NCI-H446 treated with DMSO at 0.1 percent for 48 hours (cell line): ENCODE measurements at places on chromosomes 6 and 20.

DNA sequence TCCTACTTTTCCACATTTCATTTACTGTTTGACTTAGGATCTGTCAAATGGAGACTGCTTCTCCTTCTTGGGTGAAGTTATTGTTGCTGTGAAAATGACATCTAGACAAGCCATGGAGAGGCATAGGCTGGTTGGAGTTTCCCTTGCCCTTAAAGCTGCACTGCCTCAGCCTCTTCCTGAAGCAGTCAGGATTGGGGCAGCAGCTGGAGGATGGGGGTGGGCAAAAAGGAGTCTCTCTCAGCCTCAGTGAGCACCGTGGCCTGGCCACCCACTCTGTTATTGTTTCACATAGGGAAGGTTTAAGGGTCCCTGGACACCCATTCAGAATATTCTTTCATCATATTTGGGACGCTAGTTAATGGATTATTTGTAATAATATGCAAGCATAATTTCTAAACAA lies 7.7 kb upstream of the ZBTB24 start:
- no peak for DNase-seq

GRCh38 chr6:119470893-119471542 lies 121.5 kb upstream of the MAN1A1 start:
- no peak for DNase-seq

DNA sequence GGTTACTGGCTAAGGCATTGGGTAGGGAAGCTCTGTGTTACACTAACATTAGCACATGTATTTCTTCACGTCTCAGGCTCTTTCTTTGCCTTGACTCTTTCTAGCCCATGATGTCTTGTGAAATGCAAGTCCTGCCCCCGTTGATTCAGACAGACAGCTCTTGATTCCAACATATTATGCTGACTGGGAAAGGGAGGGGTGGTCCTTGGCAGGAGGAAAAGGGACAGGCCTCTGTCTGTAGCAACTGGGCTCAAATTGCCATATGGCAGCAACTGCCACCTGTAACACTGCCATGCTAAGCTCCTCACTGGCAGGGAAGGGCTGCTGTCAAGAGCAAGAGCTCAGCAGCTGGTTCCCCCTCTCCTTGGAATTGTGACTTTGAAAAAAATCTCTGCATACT lies 5.7 kb upstream of the KCNK15 start:
- DNase-seq, result peak; percentile 79

DNA sequence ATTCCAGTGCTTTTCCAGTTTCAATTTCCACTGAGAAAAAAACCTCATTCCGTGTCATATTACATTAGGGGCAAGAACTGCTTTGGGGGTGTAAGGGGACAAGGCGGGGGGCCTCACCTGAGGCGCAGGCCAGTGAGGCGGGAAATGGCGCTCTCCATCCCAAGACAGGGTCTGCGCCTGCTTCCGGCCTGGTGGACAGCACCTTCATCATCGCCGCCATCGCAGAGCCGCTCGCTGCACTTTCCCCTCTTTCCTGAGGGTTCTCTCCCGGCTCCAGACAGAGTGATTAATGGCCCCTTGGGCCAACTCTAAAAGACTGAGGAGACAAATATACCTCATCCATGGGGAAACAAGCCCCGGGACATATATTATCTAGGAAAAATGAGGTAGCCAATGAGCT lies 270.0 kb upstream of the SOX4 start:
- DNase-seq, result no peak

GRCh38 chr20:19382386-19383340 lies 170.2 kb downstream of the SLC24A3 start:
- DNase-seq, result peak; percentile 85

- DNase-seq, result no peak
Measured at GRCh38 chr6:44662461-44663121, 275.1 kb downstream of the CDC5L start.

DNA sequence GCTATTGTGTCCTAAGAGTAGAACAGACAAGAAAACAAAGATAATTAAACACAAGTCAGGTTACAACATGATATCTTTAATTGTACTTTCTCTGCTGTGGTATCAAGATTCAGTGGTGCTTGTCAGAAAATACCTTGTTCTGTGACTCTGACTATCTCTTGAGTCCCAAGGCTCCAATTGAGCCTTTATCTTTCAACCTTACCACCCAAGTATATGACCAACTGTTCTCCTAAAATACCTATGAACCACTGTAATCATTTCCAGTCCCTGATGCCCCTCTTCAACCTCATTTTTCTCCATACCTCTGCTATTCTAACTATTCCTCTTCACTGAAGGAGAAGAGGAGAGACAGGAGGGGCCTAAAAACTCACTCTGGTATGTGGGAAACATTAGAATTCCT lies 66.9 kb upstream of the TPD52L1 start:
- DNase-seq, result no peak

GRCh38 chr6:92159046-92159445 lies 1260.3 kb downstream of the EPHA7 start:
- DNase-seq, result no peak

- DNase-seq, result no peak
Measured at GRCh38 chr6:36245572-36246061, 24.2 kb upstream of the PNPLA1 start.

DNA sequence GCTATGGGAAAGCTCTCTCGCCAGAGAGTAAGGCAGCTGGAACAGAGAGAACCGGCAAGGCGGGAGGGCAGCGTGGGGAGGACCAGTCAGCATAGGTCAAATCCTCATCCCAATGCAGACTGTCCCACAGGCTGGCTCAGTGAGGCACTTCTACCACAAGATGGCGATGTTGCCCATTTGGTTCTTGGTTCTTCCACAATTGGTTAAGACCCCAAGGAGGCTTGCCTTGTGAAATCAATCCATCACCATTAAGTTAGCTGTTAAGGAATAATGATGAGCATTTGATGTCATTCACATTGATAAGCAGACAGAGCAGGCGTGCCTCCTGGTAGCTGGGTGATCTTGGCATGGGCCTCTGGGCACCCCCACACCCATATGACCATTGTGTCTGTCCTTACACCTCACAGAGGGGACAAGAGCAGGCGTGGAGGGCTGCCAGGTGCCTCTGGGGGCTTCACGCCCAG lies 2.4 kb downstream of the CSTL1 start:
- DNase-seq, result peak; percentile 40

- DNase-seq, result no peak
Measured at GRCh38 chr6:73985891-73986290, 289.9 kb downstream of the CD109 start.

GRCh38 chr6:111850295-111850937 lies 22.8 kb downstream of the FYN start:
- no peak for DNase-seq

- no peak for DNase-seq
Measured at GRCh38 chr6:158879180-158879579, 60.0 kb upstream of the EZR start.

- no peak for DNase-seq
Measured at GRCh38 chr20:13687815-13688214, 49.1 kb upstream of the TASP1 start.

GRCh38 chr20:37207171-37207570 lies 27.8 kb upstream of the MROH8 start:
- DNase-seq, result no peak

GRCh38 chr6:14025160-14025559 lies 92.4 kb upstream of the CD83 start:
- DNase-seq, result no peak

GRCh38 chr6:111813237-111813636 lies 60.0 kb downstream of the FYN start:
- no peak for DNase-seq

DNA sequence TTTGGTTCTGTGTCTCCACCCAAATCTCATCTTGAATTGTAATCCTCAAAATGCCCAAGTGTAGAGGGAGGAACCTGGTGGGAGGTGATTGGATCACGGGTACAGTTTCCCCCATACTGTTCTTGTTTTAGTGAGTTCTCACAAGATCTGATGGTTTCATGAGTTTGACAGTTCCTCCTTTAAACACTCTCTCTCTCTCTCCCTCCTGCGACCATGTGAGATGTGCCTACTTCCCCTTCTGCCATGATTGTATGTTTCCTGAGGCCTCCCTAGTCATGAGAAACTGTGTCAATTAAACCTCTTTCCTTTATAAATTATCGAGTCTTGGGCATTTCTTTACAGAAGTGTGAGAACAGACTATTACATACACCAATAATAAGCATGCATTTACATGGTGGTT lies 12.1 kb upstream of the EYS start:
- DNase-seq, result no peak

- no peak for DNase-seq
Measured at GRCh38 chr20:15866916-15867730, 706.1 kb downstream of the KIF16B start.
